ENCODE measurements at places on chromosomes 6 and 20.

- DNase-seq, result peak; percentile 48
These were observed 48.1 kb downstream of the SYNJ2 start for GRCh38 chr6:158029668-158030230.

DNA sequence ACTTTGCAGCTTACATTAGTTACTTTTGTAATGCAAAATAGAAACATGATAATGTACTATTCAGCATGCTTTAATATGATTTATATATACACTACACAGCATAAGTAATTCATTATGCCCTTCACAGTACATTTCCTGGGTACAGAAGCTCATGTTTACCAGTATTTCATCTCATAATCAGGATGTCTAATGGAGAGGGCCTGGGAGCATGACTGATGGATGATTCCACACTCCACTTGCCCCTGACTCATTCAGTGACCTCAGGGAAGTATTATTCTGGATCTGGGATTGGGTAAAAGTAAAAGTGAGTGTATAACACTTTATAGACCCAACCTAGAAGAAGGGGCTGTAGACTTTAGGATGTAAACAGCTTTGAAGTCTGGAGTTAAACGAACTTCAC is 31.4 kb upstream of the BACH2 start:
- DNase-seq, result no peak

DNA sequence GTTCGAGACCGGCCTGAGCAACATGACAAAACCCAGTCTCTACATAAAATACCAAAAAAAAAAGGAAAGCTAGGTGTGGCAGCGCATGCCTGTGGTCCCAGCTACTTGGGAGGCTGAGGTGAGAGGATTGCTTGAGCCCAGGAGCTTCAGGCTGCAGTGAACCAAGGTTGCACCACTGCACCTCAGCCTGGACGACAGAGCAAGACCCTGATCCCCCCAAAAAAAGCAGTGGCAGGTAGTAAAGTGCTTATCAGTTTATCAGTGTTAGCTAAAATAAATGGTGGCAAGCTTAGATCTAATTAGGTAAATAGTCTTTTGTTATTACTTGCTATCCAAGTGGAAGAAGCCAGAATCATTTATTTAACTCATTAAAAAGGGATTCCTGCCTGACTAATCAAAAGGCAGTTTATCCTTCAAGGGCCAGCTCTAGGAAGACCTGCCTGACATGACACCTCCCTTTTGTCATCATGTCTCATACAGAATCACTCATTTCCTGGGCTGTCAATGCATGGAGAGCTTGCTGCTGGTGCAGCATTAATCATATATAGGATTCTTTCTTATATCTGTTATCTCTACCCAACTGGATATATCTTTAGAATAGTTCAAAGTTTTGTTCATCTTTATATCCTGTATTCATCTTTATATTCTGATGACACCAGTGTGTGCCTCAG is 9.6 kb downstream of the DSTN start:
- no peak for DNase-seq

DNA sequence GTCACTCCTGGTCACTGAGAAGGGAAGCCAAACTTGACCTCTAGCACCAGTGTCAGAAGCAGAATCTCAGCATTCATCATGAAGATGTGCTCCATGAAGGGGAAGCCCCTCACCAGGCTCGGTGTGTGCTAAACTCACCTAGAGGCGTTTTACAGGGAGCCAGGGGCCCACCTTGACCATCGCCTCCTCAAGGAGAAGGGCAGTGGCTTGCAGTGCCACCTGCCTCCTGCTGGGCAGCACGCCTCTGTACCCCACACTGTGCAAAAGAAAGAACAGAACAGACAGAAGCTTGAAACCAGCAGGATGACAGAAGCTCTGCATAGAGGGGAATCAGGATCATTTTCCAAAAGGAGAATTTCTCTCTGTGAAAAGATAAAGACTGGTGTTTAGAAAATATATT is 39.7 kb downstream of the NOX3 start:
- DNase-seq, result no peak

- no peak for DNase-seq
These were observed 555.5 kb upstream of the MARCKS start for GRCh38 chr6:113301651-113302050.

DNA sequence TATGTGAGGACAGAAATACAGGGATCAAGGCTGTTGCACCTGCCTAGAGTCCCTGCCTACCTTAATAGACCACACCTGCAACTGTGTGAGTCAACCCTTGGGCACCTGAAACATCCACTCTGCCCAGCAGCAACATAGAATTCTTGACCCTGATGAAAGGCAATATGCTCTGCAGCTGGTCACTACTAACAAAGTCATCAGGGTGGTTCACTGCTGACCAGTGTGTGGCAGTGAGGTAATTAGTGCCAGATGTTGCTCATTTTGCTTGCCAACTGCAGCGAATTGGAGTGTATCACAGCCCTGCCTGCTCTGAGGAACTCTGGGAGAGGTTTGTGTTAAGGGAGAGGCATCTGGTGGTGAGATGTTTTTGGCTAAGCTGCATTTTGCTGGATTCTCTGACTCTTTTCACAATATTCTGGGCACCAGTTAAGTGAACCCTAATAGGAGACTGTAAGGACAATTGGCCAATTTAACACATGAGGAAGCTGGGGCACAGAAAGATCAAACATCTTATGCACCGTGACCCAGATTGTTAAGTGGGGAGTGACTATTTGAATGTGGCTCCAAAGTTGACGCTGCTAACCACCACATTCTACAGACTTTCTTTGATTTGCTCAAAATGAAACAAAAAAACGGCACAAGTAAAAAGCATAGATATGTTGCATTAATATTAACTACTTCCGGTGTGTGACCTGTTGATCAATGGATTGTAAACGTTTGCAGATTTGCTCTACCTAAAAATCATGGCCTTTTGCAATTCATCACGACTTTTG is 61.9 kb upstream of the OPRM1 start:
- no peak for DNase-seq

DNA sequence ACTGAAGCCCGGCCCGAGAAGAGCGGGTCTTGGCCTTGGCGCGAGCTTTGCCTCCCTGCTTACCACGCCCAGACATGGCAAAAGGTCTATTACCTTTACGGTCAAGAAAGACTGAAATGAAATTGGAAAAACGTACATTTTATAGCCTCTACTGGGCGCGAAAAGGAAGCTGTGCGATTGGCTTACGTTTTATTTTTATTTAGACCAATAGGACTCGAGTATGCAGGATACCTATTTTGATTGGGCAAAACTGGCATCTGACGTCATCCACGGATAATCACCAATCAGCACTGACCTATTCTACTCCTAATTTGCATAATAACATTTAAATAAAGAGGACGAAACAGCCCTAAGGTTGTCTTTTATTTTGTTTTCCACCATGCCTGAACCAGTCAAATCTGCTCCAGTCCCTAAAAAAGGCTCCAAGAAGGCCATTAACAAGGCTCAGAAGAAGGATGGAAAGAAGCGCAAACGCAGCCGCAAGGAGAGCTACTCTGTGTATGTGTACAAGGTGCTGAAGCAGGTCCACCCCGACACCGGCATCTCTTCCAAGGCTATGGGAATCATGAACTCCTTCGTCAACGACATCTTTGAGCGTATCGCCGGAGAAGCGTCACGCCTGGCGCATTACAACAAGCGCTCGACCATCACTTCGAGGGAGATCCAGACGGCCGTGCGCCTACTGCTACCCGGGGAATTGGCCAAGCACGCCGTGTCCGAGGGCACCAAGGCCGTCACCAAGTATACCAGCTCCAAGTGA is 97.4 kb downstream of the OR2B2 start:
- peak; percentile 64 for DNase-seq

GRCh38 chr6:47348316-47348863 is 38.7 kb upstream of the TNFRSF21 start:
- DNase-seq, result no peak

DNA sequence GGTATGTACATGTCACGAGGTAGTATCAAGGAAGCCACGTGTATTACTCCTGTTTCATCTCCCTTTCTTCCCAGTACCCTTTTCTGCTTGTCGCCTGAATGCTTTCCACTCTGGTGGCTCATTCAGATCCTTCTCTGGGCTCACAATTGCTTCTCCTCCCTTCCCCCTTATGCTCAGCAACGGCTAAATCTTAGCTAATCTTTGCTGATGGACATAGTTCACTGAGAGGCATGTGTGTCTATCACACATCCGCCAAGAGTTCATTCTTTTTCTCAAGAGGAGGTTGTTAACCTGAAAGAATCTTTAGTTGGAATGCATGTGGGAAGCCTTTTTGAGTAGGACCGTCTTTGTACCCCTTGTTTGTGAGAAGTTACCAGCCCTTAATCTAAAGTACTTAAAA is 25.8 kb upstream of the MROH8 start:
- no peak for DNase-seq

DNA sequence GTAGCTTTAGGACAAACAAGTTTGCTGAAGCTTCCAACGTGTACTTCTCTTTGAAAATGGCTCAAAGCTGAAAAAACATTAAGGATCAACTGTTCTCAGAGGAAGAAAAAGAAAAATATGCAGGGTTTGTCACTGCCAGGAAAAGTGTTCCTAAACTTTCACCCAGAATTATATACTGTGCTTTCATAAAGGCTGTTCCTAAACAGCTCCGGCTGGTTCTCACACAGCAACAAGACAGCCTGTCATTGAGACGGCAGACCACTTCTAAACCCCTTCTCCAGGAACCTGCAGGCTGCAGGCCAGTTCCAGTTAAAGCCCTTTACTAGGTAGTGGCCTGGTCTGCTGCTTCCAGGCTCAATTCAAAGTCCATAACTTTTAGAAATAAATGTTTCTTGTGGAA is 97.4 kb upstream of the SOX4 start:
- no peak for DNase-seq

- DNase-seq, result no peak
These were observed 241.0 kb downstream of the QKI start for GRCh38 chr6:163655217-163656121.

DNA sequence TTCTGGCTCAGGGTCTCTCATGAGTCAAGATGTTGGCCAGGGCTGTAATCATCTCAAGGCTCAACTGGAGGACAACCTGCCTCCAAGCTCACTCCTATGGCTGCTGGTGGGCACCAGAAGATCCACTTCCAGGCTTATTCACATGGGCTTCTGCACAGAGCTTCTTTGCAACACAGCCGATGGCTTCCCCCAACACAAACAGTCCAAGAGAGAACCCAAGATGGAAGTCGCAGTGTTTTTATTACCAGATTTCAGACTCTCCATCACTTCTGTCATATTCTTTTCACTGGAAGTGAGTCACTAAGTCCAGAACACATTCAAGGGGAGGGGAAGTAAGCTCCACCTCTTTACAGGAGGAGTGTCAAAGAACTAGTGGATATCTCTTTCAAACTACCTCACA is 75.5 kb downstream of the CD164 start:
- no peak for DNase-seq

GRCh38 chr6:9699888-9700287 is 715.0 kb downstream of the TFAP2A start:
- DNase-seq, result no peak

- DNase-seq, result no peak
These were observed 2.0 kb upstream of the ACTL10 start for GRCh38 chr20:33664762-33665144.

DNA sequence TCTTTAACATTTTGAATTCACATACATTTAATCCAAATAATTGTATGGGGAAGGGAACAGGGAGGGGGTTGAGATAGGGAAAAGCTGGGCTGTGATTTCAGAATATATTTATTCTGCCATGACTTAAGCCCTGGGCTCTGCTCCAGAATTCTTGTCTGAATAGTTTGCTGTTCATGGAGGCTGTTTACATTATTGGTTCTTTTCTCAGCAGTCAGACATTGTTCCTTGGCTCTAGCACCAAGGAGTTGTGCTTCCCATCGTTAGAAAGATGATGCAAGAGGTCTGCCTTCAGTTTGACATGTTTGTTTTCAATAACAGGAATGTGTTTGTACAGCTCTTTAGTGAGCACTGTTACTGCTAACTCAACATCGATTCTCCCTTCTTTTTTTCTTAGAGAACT is 198.8 kb upstream of the CDYL start:
- DNase-seq, result no peak

DNA sequence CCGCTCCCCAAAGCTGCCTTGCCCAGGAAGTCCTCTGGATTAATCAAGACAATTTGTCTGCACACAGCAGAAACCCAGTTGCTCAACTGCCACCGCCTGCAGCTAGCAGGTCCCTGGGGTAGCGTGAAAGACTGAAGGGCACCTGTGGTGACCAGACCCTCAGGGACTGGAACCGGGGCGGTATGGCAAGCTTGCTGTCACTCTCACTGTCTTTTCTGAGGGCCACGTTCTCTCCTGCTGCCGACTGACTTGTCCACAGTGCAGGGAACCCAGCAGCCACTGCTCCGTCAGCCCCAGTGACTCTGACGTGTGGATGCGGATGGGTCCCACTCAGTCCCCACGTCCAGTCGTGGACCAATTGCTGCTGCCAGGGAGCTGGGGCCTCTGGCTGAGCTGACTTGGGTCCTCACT is 72.8 kb upstream of the PMEPA1 start:
- no peak for DNase-seq

DNA sequence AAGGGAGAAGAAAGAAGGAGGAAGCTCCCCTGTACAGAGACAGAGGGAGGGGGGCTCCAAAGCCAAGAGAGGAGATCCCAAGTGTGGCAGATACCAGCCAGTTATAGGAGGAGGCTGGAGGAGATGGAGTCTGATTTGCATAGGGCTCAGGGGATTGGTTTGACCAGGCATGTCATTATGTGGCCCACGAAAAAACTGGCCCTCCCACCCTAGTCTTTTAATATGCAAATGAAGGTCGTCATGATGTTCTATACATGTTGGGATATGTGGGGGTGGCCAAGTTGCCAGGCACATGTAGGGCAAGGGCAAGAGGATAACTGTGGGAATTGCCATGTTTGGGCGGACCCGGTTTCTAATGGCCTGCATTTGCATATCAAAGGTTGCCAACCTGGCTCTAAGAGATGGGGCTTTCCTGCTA is 17.6 kb upstream of the ZFP64 start:
- no peak for DNase-seq

- DNase-seq, result no peak
These were observed 115.5 kb downstream of the REV3L start for GRCh38 chr6:111367393-111368088.

GRCh38 chr6:84095156-84095555 is 61.6 kb downstream of the MRAP2 start:
- DNase-seq, result no peak

DNA sequence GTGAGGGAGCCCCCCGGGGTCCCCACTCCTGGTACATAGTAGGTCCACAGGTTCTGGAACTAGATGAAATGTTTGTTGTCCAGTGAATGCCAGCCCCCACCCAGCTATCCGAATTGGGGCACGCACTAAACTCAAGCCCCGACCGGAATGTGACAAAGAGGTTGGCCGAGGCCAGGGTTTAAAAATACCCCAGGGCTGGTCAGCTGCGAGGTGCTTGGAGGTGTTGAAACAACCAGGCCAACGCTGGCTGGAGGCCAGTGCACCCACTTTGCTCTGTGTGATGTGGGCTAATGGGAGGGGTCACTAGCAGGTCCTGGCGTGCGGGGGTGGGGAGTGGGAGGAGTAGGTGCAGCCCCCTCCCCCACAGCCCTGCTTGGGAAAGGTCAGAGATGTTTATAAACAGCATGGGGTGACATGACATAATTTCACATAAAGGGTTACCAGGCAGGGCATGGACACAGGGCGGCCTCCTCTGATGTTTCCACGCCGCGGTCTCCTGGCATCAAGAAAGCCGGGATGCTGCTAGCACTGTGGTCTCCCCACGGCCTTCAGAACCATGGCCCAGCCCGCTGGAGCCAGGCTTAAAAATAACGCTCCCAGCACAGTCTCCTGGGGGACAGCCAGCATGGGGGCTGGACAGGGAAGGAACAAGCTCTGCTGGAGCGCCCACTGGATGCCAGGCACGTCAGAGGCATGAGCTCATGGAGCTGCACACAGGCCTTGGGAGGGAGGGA is 111.2 kb upstream of the PTPN1 start:
- DNase-seq, result peak; percentile 98

GRCh38 chr6:154261688-154262397 is 94.8 kb downstream of the IPCEF1 start:
- no peak for DNase-seq

- DNase-seq, result no peak
These were observed 862.0 kb downstream of the PHF3 start for GRCh38 chr6:64497634-64498033.

Data from tibial artery (tissue), 4 donors.